ENCODE measurements at places on chromosomes 16 and 17.

- no peak overlapping the region for H3K27ac ChIP-seq
- no peak overlapping the region for H3K4me3 ChIP-seq
- no peaks in the 10 kb centered on the region for H3K36me3 ChIP-seq
- H3K27me3 ChIP-seq, result no peaks in the 10 kb centered on the region
- peak; percentile 59 for DNase-seq
- no peaks in the 10 kb centered on the region for H3K4me1 ChIP-seq
These were observed 263.8 kb downstream of the HS3ST3A1 start for GRCh38 chr17:13337864-13338371.

DNA sequence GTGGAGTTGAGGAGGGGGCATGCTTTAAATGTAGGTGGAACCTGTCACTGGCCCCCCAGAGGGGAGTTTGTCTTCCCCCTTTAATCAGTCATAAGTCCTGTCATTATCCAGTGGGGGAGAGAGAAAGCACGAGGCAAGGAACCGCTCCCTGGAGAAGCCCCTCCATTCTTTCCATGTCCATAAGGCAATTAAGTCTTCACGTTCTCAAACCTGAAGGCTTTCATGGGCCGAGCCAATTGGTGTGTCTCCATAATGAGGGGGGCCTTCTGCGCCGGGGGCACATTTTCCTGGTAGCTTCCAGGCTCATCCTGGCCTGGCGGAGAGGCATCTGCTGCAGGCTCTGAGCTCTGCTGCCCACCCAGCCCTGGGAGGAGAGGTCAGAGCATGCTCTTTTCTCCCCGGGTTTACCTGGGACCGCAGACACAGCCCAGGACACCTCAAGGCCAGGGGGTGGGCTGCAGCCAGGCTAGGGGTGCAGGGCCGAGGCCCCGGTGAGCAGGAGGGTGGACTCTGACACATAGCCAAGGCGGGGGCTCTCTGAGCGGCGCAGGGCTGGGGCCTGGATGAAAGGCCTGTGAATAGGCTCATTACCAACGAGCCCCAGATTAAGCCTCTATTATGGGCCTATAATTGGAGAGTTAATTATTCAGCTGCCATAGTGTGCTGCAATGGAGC, 42.5 kb downstream of the C16orf78 start:
- H3K27ac ChIP-seq, result no peak overlapping the region
- no peak for DNase-seq
- no peaks in the 10 kb centered on the region for H3K36me3 ChIP-seq
- no peaks in the 10 kb centered on the region for H3K4me1 ChIP-seq
- no peak overlapping the region for H3K4me3 ChIP-seq

DNA sequence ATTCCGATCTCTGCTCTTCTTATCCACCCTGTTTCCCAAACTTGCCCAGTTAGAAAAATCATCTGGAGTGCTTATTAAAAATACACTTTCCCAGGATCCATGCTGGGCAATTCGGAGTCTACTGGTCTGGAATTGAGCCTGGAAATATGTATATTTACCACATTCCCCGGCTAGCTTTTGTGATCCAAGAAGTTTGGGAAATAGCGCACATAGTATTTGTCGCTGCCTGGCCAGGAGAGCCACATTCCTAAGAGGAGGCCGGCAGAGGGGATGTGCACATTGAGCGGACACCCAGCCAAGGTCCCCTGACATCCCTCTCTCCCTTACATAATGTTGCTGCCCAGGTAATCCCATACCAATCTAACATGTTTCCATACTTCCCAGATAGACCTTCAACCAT, 62.1 kb upstream of the TMEM97 start:
- no peaks in the 10 kb centered on the region for H3K27me3 ChIP-seq
- DNase-seq, result no peak

GRCh38 chr16:622920-623280, 7.9 kb upstream of the WFIKKN1 start:
- DNase-seq, result no peak
- no peaks in the 10 kb centered on the region for H3K36me3 ChIP-seq
- no peak overlapping the region for H3K4me3 ChIP-seq
- H3K4me1 ChIP-seq, result peaks cover 4% of the 10 kb centered on the region

DNA sequence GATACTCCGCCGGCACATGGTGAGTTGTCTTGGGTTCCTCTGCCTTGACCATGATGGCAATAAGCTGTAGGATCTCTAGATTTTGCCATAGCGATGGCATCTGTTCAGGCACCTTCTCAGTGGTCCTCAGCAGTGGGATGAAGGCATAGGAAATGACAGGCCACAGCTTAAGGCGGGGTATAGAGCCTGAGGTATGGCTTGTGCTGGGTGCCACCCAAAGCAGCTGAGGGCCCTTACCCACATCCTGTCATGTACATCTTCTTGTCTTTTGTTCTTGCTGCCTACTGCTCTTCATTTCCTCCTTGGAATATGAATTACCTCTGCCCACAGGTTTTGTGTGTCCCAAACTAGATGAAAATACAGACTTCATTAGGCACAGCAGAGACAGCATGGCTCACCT, 29.5 kb downstream of the KAT7 start:
- no peak overlapping the region for H3K27ac ChIP-seq
- no peaks in the 10 kb centered on the region for H3K36me3 ChIP-seq
- peaks cover 16% of the 10 kb centered on the region for H3K4me1 ChIP-seq
- no peaks in the 10 kb centered on the region for H3K27me3 ChIP-seq
- no peak overlapping the region for H3K4me3 ChIP-seq
